ENCODE measurements at places on chromosomes 12 and 14.

- no peak for DNase-seq
These were observed 167.0 kb downstream of the PPM1H start for GRCh38 chr12:62767946-62768345.

DNA sequence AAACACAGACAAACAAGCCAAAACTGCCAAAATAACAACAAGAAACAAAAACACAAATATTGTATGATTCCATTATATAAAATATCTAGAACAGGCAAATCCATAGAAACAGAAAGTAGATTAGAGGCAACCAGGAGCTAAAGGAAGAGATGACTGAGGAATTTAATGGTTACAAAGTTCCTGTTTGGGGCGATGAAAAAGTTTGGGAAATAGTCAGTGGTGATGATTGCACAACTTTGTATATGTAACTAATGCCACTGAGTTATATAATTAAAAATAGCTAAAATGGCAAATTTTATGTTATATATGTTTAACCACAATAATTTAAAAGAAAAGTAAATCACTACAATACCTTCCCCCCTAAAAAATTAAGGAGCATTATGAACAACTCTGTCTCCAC is 24.5 kb downstream of the GNPTAB start:
- no peak for DNase-seq

DNA sequence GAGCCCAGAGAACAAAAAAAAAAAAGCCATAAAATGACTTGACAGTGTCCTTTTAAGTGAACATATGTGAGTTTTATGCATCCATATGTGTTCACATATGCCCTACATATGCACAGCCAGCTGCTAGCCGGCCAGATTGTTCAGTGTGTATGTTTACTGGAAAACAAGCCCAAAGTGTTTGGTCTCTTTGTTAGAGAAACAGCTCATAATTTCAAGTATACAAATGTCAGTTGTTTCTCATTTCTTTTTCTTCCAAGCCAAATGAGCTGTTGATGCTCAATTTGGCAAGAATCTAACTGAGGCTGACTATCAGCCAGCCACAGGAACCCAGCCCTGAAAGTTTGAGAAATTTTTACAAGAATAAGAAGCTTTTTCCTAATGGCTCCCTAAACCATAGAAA is 60.8 kb upstream of the TSPAN8 start:
- DNase-seq: peak; percentile 96

DNA sequence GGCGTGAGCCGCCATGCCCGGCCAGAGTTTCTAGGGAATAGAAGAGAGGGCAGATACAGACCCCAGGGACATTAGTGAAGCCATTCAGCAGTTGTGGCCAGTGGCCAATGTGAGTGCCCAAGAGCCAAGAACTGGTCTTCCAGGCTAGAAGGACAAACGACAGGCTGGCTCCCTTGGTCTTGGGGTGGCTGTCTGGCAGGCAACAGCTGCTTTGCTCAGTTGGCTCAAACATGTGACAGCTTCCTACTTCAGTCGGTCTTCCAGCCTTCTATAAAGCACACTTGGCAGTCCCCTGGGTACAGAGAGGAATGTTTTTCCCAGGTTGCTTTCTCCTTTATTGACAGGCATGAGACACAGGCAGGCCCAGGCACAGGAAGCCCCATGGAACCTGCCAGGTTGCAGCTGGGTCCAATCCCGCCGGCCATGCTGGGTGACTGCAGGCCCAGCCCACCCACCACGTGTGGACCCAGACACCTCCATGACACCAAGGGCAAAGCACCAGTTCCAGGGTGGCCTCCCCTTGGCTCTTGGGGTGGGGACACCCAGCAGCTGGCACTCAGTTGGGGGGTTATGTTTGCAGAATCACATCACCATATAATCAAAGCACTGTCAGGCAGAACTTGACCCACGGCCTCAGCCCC is 15.4 kb downstream of the CHGA start:
- no peak for DNase-seq

GRCh38 chr14:36675581-36675980 is 13.9 kb downstream of the PAX9 start:
- no peak for DNase-seq

DNA sequence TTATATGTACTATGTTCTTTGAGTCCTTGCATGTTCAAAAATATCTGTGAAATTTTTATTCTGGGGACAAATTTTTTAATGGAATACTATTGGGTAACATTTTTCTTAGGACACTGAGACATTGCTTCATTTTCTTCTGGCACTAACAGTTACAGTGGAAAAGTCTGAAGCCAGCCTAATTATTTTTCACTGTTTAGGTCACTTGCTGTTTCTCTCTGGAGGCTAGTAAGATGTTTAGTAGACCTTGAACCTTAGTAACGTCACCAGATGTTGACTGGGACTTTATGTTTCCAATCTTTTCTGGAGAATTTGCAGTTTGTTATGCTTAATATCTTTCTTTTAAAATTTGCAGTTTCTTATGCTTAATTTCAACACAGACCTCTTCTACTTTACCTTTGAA is 12.3 kb upstream of the EPYC start:
- DNase-seq: peak; percentile 23

DNA sequence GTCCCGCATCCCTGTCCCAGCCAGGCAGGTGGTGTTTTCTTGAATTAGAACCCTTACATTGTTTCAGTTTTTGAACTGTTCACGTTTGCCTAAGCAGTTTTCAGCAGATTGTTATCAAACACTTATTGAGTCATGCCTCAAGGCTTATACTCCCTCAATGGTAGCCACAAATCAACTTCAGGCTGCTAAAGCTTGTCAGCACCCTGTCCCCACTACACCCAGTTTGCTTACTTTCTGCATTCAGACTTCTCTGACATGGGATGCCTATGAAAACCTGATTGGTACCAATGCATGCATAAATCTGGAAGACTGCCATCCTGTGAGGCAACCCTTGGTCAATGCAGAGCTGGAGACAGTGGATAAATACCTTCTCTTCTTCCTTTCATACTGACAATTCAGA is 225.4 kb downstream of the BTG1 start:
- DNase-seq: no peak

- no peak for DNase-seq
These were observed 705 bp upstream of the CHGA start for GRCh38 chr14:92922155-92922735.

DNA sequence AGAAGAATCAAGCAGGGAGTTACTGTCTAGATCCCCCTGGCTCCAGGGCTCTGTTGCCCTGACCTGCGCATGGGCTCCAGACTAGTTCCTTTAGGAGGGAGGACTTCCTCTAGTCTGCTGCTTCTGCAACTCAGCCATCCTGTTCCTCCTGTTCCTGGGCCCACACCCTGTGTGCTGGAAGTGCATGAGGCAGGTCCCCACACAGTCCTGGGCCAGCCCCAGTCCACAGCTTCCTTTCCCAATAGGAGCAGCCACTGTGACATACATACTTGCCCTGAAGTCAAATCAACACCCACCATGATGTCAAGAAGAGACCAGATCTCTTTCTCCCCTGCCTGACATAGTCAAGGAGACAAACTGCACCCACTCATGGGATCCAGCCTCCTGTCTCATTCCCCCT is 1.3 kb downstream of the SDR9C7 start:
- DNase-seq: no peak

DNA sequence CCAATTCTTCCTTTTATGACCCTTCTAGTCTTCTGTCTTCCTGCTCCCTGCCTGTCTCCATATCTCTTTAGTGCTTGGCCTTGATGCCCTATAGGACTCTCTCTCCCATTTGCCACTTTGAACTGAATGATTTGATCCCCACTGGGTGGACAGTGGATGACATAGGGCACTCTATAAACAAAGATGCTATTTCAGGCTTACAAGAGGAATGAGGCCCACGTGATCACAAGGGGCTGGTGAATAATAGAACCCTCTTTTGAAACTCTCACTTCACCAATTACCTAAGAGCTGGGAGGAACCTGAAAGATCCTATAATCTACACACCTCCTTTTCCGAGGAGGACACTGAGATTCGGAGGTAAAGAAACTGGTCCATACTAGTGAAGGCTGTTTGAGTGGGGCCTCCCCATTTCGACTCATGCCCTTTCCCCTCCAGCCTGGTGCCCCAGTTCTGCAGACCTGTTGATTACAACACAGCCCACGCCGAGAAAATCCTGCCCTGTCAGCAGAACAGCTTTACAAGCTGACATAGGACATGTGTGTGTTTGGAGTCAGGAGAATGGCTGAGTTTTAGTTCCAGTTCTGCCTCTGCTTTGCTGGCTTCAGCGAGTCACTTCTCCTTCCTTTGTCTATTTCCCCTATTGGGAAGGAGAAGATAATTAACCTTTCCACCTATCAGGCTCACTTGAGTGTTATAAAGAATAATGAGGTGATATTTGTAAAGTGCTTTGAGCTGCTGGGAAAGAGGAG is 400.3 kb downstream of the ZFP36L1 start:
- DNase-seq: peak; percentile 91

DNA sequence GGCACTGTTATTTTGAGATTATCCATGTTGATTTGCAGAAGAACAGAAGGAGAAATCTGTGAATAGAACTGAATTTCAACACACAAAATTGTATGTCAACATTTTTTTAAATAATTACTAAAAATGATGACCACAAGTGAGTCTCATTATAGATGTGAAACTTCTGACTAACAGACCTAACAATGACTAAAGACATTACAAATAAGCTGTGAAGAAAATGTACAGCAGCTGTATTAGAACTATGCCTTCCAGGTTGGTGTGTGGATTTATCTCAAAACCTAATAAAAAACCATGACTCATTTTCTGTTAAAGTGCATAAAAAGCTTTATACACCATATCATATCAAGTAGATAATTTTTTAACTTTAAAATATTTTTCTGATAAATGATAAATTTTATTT is 22.5 kb upstream of the FOXG1 start:
- no peak for DNase-seq

DNA sequence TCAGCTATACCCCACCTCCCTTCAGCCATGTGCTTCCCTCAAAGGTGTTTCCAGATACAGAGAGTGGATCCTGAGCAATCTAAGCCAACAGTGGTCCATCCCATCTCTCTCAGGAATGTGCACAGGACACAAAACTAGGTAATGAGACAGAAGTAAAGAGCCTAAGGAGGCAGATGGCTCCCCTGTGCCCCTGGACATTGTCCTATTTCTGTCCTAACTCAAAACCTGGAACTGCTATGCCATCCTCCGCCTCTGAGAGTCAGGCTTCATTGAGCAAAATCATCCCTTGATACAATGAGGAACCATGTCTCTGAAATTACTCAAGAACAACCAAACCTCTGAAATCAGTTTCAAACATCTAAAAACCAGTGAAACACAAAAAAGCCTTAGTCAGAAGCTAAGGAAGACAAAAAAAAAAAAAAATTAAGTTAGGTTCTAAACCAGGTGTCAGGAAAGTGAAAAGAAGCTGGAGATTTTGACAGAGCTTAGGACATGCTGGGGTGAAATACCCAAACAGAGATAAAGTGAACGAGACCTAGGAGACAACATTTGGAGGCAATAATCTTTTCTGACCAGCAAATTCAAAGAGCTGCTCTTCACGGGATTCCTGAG is 200.3 kb upstream of the PLEKHG7 start:
- no peak for DNase-seq

DNA sequence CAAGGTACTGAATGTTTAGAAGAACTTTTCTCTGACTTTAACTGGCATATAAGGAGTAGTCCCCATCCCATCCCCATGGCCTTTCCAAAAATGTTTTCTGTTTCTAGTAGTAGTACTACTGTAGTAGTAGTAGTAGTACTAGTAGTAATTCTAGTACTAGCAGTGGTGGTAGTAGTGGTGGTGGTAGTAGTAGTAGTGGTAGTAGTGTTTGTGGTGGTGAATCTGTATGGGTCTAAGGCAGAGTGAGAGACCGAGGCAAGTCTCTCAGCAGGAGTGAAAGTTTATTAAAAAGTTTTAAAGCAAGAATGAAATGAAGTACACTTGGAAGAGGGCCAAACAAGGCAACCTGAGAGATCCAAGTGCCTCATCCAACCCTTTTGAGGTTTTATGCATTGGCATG is 58.6 kb downstream of the FOXN4 start:
- no peak for DNase-seq

DNA sequence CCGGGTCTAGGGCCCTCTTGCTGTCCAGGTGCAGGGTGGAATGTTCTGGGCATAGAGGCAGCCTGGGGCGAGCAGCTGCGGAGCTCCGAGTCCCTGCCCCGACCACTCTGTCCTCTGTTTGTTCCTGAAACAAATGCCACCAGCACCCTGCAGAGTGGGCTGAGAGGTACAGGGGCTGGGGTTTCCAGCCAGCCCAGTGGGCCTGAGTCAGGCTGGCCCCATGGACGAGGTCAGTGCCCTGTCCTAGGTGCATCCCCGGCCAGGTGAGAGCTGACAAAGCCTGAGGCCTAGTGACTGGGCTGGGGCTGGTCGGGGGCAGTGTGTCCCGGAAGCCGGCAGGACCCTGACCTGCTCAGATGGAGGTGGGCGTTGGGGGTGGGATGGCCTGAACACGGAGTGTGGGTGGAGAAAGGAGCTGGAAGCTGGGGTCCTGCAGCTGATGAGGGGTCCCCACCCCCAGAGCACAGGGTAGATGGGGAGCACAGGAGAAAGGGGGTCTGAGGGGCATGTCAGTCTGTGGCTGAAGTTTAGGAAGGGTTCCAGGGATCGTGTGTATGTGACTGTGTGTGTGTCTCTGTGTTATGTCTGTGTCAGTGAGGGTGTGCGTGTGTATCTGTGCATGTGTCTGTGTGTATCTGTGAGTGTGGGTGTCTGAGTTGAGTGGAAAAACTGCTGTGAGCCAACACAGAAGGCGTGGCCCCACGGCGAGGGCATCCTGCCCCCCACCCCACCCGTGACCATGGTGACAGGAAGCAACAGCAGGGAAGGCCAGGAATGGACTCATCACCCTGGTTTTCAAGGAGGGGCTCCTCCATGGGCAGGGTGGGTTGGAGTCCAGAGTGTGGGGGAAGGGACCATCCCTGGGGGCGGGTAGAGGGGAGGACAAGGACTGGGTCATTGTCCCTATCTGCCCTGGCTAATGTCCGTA is 2.4 kb upstream of the CRIP1 start:
- no peak for DNase-seq

DNA sequence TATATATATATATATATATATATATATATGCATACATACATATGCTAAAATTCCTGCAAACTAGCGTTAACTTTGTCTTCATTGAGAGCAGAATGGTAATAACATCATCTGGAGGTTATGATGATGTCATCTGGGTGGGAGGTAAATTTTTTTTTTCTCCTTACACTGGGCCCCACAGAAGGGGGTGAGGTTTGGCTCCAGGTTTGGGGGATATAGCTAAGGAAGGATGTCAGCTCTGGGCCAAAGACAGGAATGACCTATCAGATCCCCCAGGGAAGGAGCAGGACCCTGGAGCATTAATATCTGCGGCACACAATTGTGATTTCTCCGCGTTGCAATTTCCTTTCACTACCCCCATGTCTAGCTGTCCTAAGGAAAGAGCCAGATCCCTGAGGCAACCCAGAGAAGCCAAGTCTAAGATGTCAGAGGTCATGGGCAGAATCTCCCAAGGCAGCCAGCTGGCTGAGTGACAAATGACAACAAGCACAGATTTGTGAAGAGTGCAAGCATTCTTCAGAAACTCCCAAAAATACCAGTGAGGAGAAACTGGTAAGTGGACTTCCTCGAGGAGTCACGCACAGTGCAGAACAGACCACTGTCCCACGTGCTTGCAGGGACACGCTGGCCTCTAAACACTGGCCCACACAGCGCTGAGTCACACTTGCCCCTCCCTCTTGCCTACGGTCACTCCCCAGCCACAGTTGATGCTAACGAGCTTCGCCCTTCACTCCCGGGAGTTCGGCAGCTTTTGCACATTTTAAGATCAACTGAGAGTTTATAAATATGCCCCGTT is 9.9 kb downstream of the UBC start:
- peak; percentile 62 for DNase-seq

Measured in lung (tissue), 17 donors.